Cardiac muscle cell (in vitro differentiated cells and primary cell): ENCODE measurements at places on chromosomes 2 and 18. TPM values are rescaled to one million over a fixed set of nuclear protein-coding genes. Genes with fewer than 3 reads are reported as not detected.

DNA sequence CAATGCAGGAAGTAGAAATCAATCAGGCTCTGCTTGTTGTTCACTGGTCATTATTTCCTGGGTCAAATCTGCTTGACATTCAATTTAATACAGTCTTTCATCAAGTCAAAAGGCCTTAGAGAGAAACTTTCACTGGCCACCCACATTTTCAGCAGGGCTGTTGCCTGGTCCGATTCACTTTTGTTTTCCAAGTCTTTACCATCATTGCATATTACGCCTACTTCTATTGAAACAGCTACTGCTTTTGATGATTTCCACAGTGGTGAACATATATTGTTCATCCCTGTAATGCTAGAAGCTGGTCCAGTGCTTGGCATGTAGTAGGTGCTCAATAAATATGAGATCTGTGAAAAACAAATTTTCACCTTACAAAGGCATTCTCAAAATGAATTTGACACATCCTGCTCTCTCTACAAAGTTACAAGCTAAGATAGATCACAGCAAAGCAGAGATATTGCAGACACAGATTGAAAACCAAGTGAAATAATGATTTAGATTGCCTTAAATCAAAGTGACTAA is 600.1 kb downstream of the ARHGAP15 start:
- H3K4me3 ChIP-seq, result no peak overlapping the region
- H3K27ac ChIP-seq, result no peak overlapping the region
- no peaks in the 10 kb centered on the region for H3K27me3 ChIP-seq
- no peak for DNase-seq

GRCh38 chr2:231957913-231958763 is 3.4 kb upstream of the DIS3L2 start:
- peaks cover 5% of the 10 kb centered on the region for H3K27me3 ChIP-seq
- H3K4me3 ChIP-seq, result no peak overlapping the region
- H3K36me3 ChIP-seq, result no peaks in the 10 kb centered on the region
- H3K4me1 ChIP-seq, result peaks cover 4% of the 10 kb centered on the region

DNA sequence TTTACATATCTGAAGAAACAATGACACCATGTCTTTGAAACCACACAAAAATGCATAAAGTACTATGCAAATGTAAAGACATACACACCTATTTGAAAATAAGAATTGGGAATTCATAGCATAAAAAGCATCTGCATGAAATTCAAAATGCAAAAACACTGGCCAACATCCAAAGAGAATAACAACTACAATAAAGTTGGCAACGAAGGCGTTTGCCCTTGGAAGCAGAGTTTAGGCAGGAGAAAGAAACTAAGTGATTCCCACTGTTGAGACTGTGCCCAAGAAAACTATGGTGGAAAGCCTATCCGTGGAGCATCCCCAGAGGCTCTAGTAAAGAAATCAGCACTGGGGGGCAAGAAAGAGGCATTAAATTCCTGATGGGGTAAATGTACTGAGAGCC is 292.8 kb downstream of the RIT2 start:
- H3K27ac ChIP-seq, result no peak overlapping the region
- no peaks in the 10 kb centered on the region for H3K4me1 ChIP-seq
- no peaks in the 10 kb centered on the region for H3K36me3 ChIP-seq

- H3K27ac ChIP-seq, result no peak overlapping the region
- no peaks in the 10 kb centered on the region for H3K36me3 ChIP-seq
- H3K27me3 ChIP-seq, result no peaks in the 10 kb centered on the region
- no peaks in the 10 kb centered on the region for H3K4me1 ChIP-seq
- no peak overlapping the region for H3K4me3 ChIP-seq
Observed at GRCh38 chr2:136443661-136444060, 321.7 kb upstream of the THSD7B start.

Gene PNO1
- 10.7 and 19.3 TPM in 2 replicates for total RNA-seq

DNA sequence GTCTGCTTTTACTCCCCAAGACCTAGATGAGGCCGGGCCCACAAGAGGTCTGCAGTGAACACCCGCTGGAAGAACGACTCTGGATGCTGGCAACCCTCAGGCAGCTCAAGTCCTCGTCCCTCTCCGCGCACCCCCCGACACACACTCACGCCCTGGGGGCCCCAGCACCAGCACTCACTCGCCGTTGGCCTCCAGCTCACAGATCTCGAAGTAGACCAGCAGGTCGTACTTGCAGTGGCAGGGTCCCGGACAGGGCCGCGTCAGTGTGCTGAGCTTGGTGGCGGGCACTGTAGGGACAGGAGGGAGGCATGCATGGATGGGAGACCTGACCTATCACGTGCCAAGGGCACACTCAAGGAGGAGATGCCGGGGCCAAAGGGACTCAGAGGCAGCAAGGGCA is 49.4 kb downstream of the AQP12A start:
- no peaks in the 10 kb centered on the region for H3K27me3 ChIP-seq
- H3K4me3 ChIP-seq, result no peak overlapping the region
- H3K27ac ChIP-seq, result no peak overlapping the region
- peaks cover 14% of the 10 kb centered on the region for H3K4me1 ChIP-seq
- DNase-seq, result no peak

Gene KCNG2
- total RNA-seq, result not detected in 2 replicates

GRCh38 chr2:43133336-43133707 is 93.1 kb downstream of the ZFP36L2 start:
- no peak for DNase-seq
- H3K36me3 ChIP-seq, result no peaks in the 10 kb centered on the region
- no peak overlapping the region for H3K27ac ChIP-seq
- H3K4me1 ChIP-seq, result peaks cover 8% of the 10 kb centered on the region

Gene HJURP
- total RNA-seq, result 14.3 and 53.3 TPM in 2 replicates
